NCI-H1930 (cell line): ENCODE measurements at places on chromosomes 1 and 21.

GRCh38 chr1:44860331-44860730, 17.3 kb upstream of the PTCH2 start:
- DNase-seq = no peak

- DNase-seq = peak; percentile 8
Measured at GRCh38 chr1:66316464-66317247, 217.3 kb upstream of the SGIP1 start.

GRCh38 chr1:12173631-12174121, 6.9 kb downstream of the TNFRSF1B start:
- no peak for DNase-seq

- no peak for DNase-seq
Measured at GRCh38 chr1:116154536-116154935, 43.3 kb downstream of the MAB21L3 start.

GRCh38 chr21:32278103-32278502, 746 bp downstream of the MIS18A start:
- DNase-seq = no peak

DNA sequence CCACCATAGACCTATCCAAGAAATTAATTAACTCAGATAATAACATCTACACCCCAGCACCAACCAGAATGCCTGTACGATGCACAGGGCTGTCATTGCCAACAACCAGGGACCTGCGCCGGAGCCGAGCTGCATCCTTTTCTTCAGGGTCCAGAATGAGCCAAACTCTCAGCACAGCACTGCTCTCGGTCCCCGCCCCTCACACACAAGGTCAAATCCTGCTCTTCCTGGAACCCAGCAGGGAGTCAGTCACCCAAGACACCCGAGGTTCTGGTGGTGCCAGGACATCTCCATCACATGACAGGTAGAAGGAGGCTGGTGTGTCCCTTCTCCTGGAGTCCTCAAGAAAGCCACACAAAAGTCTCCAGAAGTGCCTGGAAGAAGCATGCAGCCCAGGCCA, 31.9 kb downstream of the NPHP4 start:
- DNase-seq = no peak

- no peak for DNase-seq
Measured at GRCh38 chr1:76337542-76338219, 263.1 kb downstream of the ST6GALNAC3 start.

GRCh38 chr1:203300441-203301330, 4.6 kb upstream of the BTG2 start:
- DNase-seq = no peak

GRCh38 chr1:165827268-165828102, at the start of gene UCK2:
Gene UCK2 (plus strand): TSS chr1:165827614. CDS start chr1:165827834, 220 bp downstream.
- DNase-seq = peak; percentile 64

GRCh38 chr1:109214695-109215623, 1.2 kb downstream of the SARS1 start:
- peak; percentile 30 for DNase-seq

DNA sequence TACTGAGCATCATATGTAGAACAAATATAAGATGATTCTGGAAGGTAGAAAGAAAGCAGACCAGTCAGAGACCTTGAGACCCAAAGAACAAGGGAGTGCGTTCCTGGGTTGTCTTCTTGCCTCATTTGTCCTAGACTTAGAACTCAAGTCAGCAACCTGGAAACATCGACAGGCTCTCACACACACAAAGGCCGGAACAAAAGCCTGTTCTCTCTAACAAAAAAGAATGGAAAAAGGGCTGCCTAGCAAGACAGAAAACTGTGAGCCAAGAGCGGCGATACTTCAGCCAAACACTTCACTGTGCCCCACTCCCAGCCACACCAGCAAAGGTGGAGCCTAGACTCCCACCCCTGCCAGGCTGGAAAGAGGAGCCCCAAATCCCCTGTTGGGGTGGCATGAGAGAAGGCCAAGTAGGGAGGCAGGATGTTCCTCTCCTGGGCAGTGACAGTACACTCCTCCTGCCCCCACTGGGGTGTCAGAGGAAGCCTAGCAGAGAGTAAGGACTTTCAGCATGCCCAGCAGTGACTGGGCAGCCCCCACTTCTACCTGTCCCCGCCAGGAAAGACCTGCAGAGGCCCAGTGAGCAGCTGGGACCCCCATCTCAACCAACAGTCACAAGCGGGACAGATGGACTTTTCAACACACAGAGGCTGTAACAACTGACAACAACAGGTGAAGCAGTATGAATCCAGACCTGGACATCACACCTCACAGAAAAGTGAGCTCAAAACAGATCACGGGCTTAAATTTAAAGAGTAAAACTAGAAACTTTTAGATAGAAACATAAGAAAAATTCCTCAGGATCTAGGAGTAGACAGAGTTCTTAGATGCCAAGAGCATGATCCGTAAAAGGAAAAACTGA, 33.0 kb downstream of the MRAP start:
- no peak for DNase-seq
